Naive B cell (primary cell): ENCODE measurements at places on chromosomes 12 and 14. TPM values are rescaled to one million over a fixed set of nuclear protein-coding genes. Genes with fewer than 3 reads are reported as not detected.

DNA sequence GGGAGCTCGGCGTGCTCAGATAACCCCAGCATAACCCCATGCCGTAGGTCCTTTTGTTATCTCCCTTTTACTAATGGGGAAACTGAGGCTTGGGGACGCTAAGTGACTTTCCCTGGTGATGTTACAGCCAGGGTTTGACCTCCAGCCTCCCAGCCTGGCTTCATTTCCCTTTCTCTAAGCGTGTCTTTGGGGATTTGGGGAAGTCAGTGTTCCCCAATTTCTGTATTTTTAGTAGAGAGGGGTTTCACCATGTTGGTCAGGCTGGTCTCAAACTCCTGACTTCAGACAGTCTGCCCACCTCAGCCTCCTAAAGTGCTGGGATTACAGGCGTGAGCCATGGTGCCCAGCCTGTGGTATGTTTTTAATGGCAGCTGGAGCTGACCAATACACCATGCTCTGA lies 85.4 kb downstream of the PHETA1 start:
- DNase-seq: no peak
- H3K27ac ChIP-seq: no peak overlapping the region
- H3K4me3 ChIP-seq: no peak overlapping the region
- peaks cover 26% of the 10 kb centered on the region for H3K27me3 ChIP-seq
- H3K36me3 ChIP-seq: peaks cover 17% of the 10 kb centered on the region
- no peaks in the 10 kb centered on the region for H3K4me1 ChIP-seq

DNA sequence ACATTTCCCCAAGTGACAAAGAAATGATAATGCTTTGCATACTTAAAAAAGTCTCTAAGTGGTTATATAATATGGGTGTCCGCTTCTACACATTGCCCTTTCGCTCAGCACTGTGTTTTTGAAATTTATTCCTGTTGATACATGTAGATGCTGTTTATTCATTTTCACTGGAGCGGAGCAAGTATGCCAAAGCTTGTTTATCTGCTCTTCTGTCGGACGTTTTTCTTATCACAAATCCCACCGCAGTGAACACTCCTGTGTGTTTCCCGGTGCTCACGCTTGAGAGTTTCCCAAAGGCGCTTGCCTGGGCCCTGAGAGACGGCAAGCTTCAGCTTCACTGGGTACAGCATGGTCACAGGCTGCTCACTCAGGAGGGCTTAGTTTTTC lies 50.2 kb downstream of the TPCN1 start:
- no peaks in the 10 kb centered on the region for H3K4me1 ChIP-seq
- H3K36me3 ChIP-seq: peaks cover 21% of the 10 kb centered on the region
- no peak for DNase-seq
- no peaks in the 10 kb centered on the region for H3K27me3 ChIP-seq

DLK1 gene
- not detected for polyA plus RNA-seq

SLC25A21 gene
- not detected for polyA plus RNA-seq

DNA sequence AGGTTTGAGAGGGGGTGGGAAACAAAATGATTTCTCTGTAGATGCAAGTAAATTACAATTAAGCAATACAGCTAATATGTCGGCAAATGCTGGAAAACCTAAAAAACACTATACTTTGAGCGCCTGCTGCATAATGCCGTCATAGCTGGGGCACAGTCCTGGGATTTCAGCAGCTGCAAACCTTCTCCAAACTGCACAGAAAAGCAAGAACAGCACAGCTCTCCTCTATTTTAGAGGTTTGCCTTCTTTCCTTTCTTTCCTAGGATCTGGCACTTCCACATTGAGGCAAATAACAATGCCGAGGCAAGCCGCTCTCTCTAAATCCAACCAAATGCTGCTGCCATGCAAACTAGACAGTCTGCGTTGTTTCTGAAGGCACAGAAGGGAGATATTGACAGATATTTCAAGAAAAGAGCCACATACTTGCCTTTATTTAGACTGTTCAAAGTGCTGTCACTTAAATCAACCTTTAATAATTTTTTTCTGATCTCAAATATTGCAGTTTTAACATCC lies 287.1 kb upstream of the G2E3 start:
- H3K4me1 ChIP-seq: peaks cover 6% of the 10 kb centered on the region
- H3K27ac ChIP-seq: no peak overlapping the region
- peaks cover 8% of the 10 kb centered on the region for H3K27me3 ChIP-seq
- H3K4me3 ChIP-seq: no peak overlapping the region
- no peaks in the 10 kb centered on the region for H3K36me3 ChIP-seq

ISCA2 gene
- polyA plus RNA-seq: 84.9 TPM

GRCh38 chr12:107109726-107110719 lies 16.7 kb upstream of the CRY1 start:
- no peak overlapping the region for H3K4me3 ChIP-seq
- H3K4me1 ChIP-seq: peaks cover 9% of the 10 kb centered on the region
- DNase-seq: no peak
- H3K27me3 ChIP-seq: peaks cover 48% of the 10 kb centered on the region
